ENCODE measurements at places on chromosomes 4 and X.
A peak's percentile ranks its signal among the peaks of the same experiment; 100 is the strongest.

- DNase-seq, result no peak
Measured at GRCh38 chrX:130654409-130654950, 248.5 kb downstream of the ENOX2 start.

- DNase-seq, result no peak
Measured at GRCh38 chrX:38857736-38858523, 56.7 kb downstream of the MID1IP1 start.

GRCh38 chrX:97841544-97842179 lies 958.0 kb downstream of the RPA4 start:
- no peak for DNase-seq

DNA sequence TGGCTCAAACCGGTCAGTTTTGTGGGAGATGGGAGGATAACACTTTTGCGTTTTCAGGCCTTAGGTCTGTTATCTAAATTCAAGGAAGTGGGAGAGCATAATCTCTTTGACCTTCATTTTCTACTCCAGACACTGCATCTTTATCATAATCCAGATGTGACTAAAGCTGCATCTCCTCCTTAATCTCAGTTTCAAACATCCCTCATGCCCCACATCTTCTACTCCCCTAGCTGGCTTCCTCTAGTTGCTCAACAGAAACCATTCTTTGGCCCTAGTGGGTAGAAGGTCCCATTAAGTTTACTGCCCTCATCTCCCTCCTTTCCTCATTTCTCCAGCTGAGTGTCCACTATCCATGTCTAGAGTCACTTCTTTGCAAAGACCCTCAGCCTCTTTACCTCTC lies 18.8 kb upstream of the RASL11B start:
- no peak for DNase-seq

DNA sequence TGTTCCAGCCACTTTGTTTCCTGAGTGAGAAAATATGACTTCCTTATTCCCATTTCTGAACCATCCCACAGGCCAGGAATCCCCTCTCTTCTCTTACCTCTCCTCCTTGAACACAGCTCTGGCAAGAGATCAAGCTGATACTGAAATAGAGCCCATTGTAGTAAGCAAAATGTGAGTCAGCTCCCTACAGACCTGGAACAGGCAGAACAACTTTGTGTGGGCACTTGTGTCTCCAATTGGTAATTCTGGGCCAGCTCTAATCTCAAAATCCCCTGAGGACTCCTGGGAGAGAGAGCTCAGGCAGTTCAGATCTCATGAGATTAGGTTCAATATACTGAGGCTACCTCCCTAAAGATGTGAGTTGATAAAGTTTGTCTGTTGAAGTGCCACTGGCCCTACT lies 213.5 kb downstream of the GUCY2F start:
- no peak for DNase-seq

- DNase-seq, result no peak
Measured at GRCh38 chr4:182928061-182928460, 10.9 kb upstream of the DCTD start.

DNA sequence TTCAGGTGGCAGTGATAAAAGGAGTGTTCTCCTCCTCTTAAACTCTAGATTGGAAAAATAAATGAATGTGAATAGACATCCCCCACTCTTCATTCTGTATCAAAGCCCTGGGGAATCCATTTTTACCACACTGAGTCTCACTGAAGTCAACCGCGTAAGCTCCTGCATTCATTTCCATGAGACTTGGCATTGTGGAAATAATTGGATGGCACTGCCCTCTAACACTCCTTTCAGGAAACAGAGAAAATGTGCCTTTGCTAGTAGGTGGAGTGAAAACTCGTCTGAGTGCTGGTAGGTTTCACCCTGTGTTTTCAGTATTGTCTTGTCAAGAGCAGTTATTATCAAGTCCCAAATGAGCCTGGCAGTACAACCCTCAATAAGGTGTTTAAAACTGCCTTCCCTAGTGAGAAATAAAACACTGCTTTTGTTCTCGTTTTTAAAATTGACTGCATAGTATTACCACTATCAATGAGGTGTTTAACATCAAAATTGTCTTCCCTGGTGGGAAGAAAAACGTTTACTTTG lies 9.7 kb upstream of the CDKN2AIP start:
- no peak for DNase-seq

DNA sequence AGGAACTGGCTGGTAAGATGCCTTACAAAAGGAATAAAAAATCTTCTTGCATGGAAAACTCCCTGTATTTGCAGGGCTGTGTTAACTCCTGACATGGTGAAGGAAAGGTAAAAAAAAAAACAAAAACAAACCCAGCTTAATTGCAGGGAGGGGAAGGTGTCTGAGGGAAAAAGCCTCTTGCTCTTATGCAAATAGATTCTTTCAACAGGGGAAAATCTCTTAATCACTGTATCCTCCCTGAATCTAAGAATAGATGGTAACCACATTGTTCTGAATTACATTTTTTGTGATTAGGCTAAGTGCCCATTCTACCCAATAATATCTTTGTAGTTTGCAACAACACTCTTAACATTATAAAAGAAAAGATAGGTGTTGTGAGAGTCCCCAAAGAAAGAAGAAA lies 172.6 kb downstream of the RBM46 start:
- no peak for DNase-seq

DNA sequence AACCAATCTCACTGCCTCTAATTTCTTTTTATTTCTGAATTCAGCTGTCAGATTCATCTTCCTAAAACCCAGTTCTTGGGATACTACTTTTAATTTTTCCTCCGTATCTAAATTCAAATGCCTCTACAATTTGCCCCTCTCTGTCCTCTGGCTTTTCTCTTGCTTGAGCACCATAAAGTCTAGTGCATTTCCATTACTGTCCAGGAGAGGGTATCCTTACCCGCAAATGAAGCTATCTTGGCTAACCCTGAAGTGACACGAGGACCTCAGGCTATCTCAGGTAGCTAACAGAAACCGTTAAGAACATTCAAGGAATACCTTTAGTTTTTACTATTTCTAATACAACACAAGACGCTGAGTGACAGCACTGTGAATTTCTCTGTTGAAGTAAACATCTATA lies 49.4 kb upstream of the PRR32 start:
- DNase-seq, result peak; percentile 1

DNA sequence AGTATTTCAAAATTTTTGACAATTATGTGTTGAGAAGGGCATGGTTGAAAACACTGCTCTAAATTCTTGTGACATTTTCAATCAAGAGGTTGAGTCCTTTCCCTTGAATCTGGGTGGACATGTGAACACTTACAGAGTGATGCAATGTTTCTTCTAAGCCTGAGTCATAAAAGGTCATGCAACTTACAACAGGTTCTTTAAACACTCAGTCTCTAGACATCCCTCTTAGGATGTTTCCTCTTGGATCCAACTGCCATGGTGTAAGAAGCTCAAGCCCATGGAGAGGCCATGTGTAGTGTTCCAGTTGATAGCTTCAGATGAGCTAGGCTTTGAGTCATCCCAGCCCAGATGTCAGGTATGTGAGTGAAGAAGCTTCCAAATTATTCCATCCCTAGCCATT lies 232.2 kb upstream of the MAOA start:
- no peak for DNase-seq

- DNase-seq, result no peak
Measured at GRCh38 chr4:106522839-106523238, 154.3 kb upstream of the GIMD1 start.

DNA sequence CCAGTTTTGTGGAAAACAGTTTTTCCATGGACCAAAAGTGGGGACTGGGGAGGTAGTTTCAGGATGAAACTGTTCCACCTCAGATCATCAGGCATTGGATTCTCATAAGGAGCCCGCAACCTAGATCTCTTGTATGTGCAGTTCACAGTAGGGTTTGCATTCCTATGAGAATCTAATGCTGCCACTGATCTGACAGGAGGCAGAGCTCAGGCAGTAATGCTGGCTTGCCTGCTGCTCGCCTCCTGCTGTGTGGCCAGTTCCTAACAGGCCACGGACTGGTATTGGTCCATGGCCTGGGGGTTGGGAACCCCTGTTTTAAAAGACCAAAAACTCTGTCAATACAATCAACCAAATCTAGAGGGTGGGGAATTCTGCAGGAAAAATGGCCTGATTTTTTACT lies 100.0 kb upstream of the EOLA2 start:
- no peak for DNase-seq

DNA sequence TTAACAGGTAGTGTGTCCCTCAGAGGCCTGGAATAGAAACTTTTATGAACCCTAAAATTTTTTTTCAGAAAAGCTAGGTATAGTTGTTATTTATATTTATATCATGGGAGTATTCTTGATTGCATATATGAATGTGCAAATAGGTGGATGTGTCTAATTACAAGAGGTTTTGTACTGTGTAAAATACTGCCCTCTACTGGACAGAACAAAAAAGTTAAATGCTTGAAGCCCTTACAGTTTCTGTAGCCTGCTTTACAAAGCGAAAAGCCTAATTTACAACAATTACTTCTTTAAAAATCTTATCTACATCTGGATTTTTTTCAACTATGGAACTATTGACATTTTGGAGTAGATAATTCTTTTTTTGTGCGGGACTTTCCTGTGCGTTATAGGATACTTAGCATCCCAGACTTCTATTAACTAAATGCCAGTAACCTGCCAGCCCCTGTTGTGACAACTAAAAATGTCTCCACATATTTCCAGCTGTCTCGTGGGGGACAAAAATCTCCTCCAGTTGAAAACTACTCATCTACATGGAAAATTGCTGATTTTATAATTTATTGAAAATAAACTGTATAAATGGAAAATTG lies 35.1 kb downstream of the ENPEP start:
- peak; percentile 72 for DNase-seq

DNA sequence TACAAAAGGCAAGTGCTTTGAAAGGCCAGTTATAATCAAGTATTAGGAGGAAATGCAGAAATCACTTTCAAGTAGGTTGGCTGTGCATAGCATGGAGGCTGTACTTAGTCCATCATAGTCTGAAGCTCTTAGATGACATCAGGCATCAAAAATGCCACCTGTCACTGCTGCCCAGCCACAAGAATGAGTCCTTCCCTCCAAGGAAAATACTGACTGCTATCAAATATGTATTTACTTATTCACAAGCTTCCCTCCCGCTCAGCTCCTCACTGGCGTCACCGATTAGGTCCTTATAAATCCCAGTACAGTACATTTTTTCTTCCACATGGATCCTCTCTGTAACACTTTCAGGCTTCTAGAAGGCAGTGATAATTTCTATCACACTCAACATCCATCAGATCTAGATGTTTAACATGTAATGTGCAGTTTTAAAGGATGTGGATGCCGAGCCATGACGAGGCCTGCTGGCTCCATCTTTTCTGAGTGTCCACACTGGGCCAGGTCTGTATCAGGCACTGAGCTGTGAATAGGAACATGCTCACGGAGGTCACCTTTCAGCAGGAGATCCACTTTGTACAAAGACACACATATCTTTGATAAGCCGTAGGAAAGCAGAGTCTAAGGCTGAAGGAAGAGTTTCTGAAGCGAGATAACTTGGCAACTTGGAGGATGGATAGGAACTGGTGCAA lies 121.9 kb downstream of the PALLD start:
- no peak for DNase-seq

DNA sequence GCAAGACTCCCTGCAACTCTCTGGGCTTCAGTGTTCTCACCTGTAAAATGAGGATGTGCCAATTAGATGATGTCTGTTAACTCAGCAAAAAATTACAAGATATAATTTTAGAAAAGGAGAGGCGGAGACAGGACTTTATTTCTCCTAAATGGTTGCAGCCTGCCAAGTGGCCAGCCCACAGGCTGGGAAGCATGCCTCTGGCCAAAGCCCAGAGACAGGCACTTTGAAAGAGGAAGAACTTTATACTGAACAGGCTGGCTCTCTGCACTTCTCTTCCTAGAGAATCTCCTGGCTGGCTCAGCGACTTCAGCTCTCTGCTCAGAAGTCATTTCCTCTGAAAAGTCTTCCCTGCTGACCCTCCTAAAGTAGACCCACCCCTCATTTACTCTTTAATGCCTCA lies 3.7 kb downstream of the PRDM5 start:
- peak; percentile 16 for DNase-seq

- DNase-seq, result no peak
Measured at GRCh38 chr4:146245246-146245645, 30.9 kb downstream of the REELD1 start.

DNA sequence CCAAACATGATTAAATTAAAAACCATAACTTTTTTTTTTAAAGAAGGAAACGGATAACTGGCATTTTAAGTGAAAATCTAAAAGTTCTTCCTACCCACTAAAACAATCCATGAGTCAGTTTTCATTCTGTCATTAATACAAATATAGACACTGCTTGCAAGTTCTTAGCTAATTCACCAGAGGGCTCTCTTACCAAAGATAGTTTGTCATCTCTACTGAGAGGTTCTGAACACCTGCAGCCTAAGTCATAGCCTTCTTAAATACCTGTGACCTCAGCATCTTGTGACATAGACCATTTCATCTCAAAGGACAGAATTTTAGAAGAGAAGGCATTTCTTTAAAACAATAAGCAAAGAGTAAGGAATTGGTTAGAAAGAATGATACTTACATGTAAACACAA lies 65.3 kb upstream of the FAM120C start:
- DNase-seq, result peak; percentile 13

GRCh38 chrX:68693481-68694434 lies 46.3 kb downstream of the STARD8 start:
- peak; percentile 1 for DNase-seq

- DNase-seq, result no peak
Measured at GRCh38 chrX:129545408-129545807, 5.3 kb downstream of the OCRL start.

DNA sequence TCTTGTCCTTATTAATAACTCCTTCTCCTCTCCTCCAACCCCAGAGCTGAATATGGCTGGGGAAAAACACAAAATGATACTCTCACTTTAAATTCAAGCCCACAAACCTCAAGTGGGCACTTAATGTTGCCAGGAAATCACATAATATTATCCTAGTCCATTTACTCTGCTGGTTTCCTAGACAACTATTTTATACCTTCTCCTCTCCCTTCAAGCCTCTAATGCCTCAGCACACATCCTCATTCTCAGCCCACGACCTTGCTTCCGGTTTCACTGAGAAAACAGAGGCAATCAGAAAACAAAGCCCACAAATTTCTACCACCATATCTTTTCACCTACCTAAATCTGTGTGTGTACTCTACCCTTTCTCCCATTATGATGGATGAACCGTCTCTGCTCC lies 12.1 kb upstream of the CLCN5 start:
- no peak for DNase-seq

DNA sequence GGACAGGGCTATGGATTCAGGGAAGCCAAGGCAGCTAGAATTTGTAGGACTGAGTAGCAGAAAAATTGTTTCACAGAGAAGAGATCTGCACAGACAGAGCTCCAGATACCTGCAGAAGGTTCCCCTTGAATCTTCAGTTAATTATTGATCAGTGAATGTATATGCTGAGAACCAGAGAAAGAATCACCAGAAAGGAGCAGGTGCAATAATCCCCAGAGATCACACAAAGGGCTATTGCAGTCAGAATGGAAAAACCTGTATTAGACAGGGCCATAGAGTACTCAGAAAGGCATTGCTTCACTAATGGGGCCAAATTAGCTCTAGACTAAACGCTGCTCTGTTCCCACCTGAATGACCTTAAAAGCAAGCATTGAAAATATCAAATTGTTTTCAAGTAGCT lies 35.5 kb upstream of the SMAD1 start:
- DNase-seq, result no peak

Data from G401 (cell line).